ENCODE measurements at places on chromosomes 1 and 21.

DNA sequence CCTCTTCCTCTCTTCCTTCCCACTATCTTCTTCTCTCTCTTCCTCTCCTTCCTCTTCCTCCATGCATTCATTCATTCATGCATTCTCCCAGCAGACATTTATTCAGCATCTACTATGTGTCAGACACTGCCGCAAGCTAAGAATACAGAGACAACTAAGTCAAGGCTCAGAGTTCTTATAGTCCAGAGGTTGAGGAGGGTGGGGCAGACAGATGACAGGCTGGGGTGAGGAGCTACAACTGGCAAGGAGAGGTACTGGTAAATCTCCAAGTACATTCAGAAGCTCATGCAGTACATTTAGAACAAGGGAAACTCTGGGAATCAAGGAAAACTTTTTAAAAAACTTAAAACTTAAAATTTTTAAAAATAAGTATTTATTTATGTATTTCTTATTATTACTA is 56.4 kb upstream of the FMOD start:
- no peak for DNase-seq

- no peak for DNase-seq
Measured at GRCh38 chr21:37478794-37479193, 112.2 kb downstream of the DYRK1A start.

GRCh38 chr1:203678943-203679661 is 52.5 kb downstream of the ATP2B4 start:
- DNase-seq, result no peak

DNA sequence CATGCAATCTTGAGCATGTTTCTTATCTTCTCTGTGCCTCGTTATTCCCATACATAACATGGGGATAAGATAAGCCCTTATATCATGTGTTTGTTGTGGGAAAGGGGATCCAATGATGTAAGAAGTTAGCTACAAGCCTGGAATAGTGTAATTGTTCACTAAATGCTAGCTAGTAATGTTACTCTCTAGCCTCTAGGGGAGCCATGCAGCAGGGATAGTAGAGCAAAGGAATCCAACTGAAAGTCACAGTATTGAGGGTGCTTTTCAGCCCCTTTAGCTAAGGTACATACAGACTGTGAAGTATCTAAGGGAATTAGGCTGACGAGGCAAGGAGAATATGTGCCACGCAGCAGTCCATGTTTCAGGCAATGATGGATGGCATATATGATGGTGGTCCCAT is 46.9 kb downstream of the IL23R start:
- DNase-seq, result no peak

DNA sequence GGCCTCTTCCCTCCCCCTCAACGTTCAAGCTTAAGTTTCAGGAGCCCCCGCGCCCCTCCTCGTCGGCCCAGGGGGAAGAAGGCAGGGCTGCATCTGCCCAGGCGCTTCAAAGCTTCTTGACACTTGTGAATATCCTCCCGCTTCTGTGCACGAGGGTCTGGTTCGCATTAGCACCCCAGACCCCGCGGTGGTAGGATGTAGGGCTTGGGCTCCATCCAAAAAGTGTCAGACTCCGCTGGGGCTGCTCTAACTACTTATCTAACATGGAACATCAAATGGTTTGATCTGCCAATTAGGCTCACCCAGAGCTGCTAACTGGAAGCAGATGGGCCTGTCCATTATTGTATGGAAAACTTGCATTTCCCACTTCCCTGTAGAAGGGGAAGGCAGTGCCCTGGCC is 28.9 kb downstream of the TAS1R2 start:
- no peak for DNase-seq

- DNase-seq, result no peak
Measured at GRCh38 chr1:119896303-119896702, at the start of gene ADAM30. TSS of gene ADAM30 (minus strand) at chr1:119896515. CDS start at chr1:119896336, 179 bp downstream.

DNA sequence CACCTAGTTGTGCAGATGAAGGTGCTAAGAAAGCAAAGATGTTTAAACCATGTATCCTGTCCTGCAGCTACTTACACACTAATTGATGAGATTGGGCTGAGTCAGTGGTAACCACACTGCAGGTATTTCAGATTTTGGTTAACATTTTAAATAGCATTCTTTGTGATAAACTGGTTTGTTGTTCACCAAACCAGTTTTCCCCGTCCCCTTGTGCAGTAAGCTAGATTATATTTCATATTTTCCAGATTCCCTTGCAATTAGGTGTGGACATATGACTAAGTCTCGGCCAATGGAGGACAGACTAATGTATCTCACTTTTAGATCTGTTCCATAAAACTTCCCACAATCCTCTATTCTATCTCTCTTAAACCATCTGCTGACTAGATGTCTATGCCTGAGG is 320.4 kb downstream of the RWDD3 start:
- DNase-seq, result no peak

GRCh38 chr1:76176000-76176399 is 101.5 kb downstream of the ST6GALNAC3 start:
- DNase-seq, result no peak

GRCh38 chr21:42016364-42016985 is 6.3 kb upstream of the ZBTB21 start:
- DNase-seq, result no peak

DNA sequence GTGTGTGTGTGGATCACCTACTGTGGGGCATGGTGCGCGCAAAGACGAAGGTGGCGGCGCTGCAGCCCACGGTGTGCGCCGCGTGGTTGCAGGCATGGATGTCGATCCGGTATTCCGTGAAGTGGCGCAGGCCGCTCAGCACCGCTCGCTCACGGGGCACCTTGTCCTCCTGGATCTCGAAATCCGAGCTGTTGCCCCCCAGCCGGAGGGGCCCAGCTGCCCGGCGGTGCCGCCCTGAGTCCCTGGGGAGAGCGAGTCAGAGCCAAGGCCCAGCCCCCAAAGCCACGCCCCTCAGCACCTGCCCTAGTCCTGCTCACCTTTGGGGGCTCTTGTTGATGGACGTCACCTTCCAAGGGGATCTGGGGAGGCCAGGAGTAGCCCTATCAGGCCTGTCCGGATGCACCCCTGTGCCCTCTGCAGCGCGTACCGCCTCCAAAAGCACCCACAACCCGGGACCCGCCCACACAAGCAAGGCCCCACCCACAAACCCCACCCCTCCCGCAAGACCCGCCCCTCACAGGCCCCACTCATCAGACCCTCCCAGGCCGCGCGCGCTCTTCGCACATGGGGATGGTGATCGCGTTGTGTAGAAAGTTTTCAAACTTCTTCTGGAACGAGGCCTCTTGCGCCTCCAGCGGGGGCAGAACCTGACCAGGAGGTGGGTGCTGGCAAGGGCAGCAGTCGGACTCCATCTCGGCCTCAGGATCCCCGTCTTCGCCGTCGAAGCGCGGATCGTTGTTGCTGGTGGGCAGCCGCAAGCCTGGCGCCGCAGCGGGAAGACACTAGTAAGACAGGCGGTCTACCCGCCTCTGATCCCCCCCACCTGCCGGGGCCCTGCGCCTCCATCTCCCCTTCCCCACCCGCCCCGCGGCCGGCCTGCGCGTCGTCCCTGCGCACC is 13.6 kb downstream of the INSRR start:
- DNase-seq, result no peak

GRCh38 chr1:146016891-146017290 is 4.6 kb downstream of the HJV start:
- DNase-seq, result no peak

DNA sequence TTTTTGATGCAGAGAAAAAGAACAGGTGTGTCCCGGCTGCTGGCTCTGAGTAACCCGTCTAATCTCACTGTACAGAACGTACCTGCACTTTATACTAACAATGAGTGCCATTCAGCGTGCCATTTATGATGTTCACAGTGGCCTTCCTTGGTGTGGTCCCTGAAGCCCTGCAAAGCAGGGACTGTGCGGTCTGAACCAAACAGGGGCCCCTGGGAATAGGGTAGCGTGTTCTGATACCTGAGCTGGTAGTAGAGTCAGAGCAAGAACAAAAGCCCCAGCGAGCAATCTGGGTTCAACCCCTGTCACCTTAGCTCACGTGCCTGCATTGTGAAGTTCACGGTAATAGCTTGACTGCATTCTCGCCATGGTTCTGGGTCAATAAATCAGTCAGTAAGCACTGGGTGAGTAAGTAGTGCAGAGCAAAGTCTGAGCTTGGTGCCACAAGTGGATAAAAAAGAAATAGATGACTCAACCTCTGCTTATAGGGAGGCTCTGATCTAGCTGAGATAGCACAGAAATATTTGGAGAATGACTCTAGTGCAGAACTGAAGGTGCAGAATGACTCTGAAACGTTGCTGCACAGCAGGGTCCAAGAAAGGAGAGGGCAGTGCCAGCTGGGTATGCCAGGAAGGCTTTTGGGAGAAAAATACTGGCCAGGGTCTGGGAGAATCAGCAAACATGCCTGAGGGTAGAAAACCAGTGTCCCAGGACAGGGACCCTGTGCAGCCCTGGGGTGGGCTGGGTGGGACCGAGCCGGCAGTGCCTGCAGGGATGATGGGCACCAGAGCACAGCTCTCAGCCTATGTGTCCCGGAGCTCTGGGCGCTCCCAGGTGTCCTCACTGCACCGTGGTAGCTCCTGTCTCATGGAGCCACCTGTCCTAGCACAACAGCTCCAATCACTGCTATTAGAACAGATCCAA is 125.9 kb downstream of the RHOU start:
- DNase-seq, result peak; percentile 53

Data from NCI-H1436 (cell line).